ENCODE measurements at places on chromosomes 5 and 9.

- DNase-seq = no peak
Measured at GRCh38 chr9:12719431-12719830, 26.2 kb downstream of the TYRP1 start.

DNA sequence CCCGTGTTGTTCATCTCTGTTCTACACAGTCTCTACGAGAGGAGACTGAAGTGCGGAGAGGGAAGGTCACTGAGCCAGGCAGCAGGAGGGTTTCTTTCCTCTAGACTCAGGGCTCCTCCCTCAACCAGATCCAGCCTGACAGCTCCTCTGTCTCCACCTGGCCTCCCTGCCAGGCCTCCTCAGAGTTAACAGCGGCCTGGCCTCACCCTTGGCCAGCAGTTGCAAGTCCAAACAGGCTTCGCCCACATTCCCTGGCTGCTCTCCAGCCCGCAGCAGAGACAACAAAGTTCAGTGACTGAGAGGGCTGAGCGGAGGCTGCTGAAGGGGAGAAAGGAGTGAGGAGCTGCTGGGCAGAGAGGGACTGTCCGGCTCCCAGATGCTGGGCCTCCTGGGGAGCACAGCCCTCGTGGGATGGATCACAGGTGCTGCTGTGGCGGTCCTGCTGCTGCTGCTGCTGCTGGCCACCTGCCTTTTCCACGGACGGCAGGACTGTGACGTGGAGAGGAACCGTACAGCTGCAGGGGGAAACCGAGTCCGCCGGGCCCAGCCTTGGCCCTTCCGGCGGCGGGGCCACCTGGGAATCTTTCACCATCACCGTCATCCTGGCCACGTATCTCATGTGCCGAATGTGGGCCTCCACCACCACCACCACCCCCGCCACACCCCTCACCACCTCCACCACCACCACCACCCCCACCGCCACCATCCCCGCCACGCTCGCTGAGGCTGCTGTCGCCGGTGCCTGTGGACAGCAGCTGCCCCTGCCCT is at the start of gene HRCT1:
TSS of gene HRCT1 (plus strand) at position 291 of the 768 bp plus-strand sequence. CDS start at position 377, 86 bp downstream.
- DNase-seq = peak; percentile 17

GRCh38 chr9:124776618-124776953 is 347 bp upstream of the OLFML2A start:
- DNase-seq = no peak

DNA sequence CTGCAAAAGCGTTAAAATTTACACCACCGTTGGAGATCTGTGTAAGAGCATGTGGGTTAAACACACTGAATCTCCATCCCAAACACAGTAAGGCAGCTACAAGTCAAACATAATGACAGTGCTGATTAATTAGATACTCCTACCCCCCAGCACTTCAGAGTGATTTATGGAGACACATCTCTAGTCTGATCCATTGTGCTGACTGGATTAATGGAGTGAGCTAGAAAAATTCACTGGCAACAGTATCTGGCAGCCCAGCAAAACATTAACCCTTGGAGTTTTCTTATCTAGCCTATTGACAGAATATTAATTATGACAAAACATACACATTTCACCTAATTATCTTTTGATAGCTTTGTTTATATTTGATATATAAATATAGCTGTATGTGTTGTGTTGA is 188.6 kb upstream of the ISL1 start:
- DNase-seq = no peak

DNA sequence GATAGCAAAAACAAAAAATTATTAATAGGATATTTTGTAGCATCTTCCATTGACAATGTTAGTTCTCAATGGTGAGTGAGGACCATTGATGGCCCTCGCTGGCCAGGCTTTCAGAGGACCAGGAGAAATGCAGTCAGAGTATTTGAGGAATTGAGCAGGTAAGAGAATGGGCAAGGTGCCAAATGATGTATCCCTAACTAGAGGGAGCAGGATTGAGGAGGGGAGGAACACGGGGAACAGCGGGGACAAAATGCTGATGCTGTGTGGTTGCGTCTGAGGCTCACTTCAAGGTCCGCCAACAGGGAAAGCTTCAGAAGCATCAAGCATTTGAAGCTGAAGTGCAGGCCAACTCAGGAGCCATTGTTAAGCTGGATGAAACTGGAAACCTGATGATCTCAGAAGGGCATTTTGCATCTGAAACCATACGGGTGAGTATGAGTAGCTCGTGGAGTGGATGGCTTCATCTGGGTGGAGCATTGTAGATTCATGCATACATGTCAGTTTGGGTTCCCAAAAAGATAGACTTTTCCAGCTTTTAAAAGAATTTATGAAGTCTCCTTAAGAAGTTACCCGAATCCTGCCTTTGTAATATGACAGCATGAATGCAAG is 16.2 kb downstream of the SPTAN1 start:
- no peak for DNase-seq

DNA sequence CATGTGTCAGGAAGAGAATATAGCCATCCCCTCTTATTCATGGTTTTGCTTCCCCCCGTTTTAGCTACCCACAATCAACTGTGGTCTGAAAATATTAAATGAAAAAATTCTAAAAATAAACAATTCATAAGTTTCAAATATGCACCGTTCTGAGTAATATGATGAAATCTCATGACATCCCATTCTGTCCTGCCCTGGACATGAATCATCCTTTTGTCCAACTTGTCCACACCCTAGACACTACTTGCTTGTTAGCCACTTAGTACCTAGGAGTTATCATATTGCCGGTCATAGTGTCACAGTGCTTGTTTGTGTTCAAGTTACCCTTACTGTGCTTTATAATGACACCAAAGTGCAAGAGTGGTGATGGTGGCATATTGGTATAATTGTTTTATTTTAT is 113.5 kb downstream of the CAAP1 start:
- DNase-seq = no peak

DNA sequence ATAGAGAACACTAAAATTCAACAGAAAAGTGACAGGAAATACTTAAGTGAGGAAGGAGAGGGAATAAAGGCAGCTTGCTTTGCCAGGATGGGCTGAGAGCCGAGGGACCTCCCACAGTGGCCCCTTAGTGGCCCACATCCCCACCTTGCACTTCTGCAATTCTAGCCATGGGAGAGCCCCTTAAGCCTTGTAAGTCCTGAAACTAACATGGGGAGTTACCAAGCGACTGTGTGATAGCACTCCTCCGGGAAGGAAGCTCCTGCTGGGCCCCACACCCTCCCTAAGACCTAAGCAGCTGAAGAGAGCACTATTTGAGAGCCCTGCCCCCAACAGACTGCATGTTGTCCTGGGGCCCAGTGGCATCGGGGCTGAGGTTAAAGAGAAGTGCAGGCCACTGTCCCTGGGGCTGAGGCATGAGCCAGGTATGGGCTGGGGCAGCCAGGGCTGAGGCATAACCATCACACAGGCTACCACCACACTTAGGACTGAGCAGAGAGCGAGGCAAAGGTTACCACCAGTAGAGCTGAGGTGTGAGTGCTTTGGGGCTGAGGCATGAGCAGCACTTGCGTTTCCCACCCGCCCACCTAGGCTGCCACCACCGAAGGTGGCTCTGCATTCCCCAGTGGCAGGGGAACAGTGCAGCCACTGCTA is 301.8 kb upstream of the TRPC7 start:
- no peak for DNase-seq

GRCh38 chr5:28576022-28576421 is 1537.6 kb upstream of the CDH9 start:
- DNase-seq = no peak

DNA sequence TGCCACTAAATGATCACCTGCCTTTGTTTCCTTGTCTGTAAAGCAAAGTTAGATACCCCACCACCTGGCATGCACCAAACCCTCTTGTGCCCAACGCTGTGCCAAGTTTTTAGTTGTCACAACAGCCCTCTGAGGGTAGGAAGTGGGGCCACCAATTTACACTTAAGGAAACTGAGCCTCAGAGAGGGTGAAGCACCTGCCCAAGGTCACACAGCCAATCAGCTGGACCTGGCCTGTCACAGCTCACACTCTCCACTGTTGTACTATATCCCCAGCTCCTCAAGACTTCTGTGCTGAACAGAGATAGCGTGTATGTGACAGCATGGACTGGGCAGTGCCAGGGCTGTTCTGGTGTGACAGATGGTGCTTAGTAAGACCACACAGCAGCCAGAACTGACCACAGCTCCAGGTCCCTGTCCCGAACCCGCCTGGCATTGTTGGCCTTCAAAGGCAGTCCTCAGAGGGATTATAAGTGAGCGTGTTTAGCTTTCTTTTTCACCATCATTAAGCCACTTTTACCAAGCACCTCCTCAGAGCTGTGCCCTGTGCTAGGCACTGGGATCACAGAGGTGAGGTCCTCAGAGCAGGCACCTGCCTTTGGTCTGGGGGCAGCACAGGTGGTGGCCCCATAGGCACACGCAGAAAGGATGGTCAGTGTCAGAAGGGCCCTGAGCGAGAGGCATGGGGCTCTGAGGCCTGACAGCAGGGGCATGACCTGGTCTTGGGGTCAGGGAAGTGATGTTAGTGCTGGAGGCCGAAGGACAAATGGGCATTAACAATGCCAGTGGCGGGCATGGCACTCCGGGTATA is 71.1 kb downstream of the COL27A1 start:
- DNase-seq = no peak

DNA sequence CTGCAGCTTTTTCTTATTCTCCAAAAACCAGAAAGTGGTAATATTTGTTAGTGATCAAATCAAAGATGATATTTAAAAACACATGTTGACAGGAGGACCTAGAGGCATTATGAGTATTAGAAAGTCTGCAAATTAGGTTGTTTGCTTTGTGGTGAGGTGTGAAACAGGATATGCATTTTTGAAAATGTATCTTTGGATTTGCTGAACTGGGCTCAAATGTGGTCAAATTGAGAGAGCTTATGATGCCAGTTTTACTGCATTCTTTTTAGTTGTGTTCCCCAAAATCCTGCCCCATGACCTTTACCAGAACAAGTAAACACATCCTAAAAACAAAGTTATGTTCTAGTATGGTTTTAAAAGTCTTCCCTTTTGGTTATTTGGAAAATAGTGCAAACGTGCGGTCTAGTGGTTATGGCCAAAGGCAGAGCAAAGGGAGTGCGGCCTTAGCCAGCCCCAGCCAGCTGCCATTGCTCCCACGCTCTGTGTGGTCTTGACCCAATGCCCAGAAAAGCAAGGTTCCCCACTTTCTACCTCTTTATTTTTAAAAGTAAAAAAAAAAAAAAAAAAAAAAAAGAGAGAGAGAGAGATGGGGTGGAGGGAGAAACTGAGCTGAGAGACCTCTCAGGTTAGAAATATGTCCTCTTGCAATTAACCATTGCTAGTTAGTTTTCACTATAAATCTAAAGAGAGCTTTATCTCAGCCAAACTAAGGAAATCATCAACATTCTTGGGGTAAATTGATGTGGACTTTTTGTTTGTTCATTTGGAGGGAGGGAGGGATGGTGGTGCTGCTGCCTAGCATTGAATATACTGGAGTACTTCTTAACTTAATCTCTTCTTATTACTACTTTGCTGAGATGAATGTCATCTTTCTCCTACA is 176.6 kb downstream of the ARHGAP26 start:
- DNase-seq = no peak

- DNase-seq = no peak
Measured at GRCh38 chr9:78663369-78663768, 366.4 kb downstream of the PSAT1 start.

DNA sequence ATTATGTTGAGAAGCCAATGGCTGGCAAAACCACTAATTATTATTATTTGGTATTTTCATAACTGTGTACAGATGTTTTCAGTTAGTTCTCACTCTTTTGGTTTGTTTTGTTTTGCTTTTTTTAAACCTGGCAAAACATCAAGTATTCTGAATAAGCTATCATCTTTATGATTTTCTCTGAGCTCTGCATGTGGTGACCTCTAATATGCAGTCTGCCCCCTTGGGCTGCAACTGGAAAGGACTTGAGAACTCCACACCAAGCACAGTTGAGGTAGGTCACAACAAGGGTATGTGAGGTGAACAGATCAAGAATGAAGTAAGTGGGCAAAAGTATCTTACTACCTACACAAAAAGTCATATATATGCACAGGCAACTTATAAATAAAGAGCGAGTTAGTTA is 202.2 kb downstream of the NFIB start:
- DNase-seq = no peak

GRCh38 chr9:78046112-78046511 is 14.5 kb upstream of the GNAQ start:
- DNase-seq = no peak

DNA sequence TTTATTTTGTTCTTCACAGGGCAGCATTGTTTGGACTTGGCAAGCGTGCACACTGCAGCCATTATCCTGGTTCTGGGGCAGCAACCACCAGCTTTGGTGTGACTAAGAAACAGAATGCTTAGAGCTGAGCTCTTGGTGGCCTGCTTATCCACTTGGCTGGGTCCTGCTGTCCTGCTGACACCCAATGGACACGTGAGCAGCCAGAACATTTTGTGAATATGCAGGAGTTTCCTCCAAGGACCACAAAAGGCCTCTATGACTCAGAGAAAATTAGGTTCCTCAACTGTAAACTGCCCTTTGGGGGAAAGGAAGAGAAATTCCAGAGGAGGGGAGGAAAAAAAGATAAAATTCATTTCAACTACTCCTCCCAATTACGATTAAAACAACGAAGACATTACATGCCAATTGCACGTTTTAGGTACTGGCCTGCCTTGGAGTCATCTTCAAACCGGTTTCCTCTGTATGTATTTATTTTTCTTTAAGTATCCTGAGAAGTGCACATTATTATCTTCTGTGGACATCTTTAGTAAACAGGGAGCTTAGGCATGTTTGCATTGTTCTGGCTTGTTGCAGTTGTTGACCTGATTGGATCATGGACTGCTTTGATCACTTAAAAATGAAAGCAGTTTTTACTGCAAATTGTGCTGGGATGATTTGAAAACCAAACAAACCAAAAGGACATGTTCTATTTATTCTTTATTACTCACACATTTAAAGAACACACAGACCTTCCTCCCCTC is 82.3 kb upstream of the TLE4 start:
- DNase-seq = peak; percentile 84

GRCh38 chr5:61123145-61123544 is 39.1 kb downstream of the SMIM15 start:
- DNase-seq = no peak

- no peak for DNase-seq
Measured at GRCh38 chr5:93603793-93604643, 21.0 kb downstream of the NR2F1 start.

GRCh38 chr5:75611311-75612225 is at the start of gene ANKDD1B:
Gene ANKDD1B, plus strand, starts transcription at chr5:75611453. Its CDS starts 182 bp downstream, at chr5:75611635.
- DNase-seq = peak; percentile 19

DNA sequence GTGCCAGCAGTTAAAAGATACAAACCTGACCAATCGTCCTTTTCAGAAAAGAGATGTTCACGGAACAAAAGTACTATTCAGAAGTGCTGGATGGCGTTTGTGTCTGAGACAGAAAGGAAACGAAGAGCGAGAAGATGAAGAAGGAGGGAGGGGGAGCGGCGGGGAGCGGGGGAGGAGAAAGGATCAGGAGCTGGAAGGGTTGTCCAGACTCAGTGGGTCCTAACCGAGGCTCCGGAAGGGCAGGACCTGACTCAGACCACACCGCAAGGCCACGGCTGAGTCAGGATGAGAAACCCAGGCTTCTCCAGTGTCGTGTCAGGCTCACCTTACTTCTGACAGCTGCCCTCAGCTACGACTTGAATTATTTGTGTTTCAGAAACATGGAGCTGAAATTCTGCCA is 46.2 kb downstream of the PAX5 start:
- no peak for DNase-seq
